ENCODE measurements at places on chromosomes 2 and 18.

GRCh38 chr2:188726626-188727247 lies 247.4 kb upstream of the COL3A1 start:
- DNase-seq: no peak

- DNase-seq: no peak
Measured at GRCh38 chr2:127891811-127892210, 6.1 kb upstream of the AMMECR1L start.

DNA sequence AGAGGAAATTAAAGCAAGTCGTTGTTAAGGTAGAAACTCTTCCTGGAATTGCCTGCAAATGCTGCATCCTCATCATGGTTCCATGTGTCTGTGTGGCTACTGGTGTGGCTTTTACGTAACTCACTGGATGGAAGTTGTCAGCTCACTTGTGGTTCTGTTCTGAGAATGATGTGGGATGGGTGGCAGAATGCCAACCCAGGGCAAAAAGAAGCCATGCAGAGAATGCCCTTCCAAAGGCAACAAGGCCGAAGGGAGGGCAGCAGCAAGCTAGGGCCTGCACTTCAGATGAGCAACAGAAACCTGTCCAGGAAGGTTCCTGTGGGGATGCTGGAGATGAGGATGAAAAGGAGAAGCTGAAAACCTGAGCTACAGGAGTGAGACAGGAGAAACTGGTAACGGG lies 10.4 kb upstream of the NAPG start:
- no peak for DNase-seq

GRCh38 chr2:42554392-42554791 lies 14.0 kb upstream of the MTA3 start:
- no peak for DNase-seq

DNA sequence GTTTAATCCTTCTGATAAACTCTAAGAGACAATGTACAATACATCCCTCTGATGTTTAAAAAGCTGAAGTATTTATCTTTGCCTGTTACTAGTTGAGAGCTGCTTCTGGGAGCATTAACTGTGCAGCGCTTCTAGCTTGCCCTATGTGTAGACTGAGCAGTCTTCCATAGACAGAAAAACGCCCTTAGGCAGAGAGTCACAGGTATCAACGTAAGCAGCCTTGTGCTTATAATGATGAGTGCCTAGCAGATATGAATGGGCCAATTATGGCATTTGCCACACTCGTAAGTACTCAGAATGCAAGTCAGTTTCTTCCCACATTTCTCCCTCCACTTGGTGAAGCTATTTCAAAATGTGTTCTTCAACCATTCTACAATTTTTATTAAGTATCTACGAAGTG lies 731.1 kb upstream of the SLC8A1 start:
- no peak for DNase-seq

DNA sequence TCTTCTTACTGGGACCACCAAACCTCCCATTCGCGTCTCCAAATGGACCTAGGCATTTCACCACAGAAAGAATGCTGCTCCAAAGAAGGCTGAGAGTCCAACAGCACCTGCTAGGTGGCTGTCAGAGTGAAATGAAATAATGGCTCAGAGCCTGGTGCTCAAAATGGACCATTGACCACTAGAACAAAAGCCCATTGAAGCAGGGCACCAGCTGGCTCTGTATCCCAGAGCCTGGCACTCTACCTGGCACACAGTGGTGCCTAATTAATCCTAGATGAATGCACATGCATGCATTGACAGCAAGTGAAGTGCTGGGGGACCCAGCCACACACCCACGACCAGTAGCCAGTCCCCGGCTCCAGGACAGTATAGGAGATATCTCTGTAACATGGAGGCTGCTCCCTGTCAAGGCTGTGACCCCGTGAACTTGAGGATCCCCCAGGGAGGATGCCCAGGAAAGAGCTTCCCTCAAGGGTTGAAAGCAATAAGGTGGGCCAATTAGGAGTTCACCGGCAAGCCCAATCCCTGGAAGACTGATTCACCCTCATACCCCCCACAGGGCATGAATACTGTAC lies 261.3 kb downstream of the TNS1 start:
- DNase-seq: no peak

DNA sequence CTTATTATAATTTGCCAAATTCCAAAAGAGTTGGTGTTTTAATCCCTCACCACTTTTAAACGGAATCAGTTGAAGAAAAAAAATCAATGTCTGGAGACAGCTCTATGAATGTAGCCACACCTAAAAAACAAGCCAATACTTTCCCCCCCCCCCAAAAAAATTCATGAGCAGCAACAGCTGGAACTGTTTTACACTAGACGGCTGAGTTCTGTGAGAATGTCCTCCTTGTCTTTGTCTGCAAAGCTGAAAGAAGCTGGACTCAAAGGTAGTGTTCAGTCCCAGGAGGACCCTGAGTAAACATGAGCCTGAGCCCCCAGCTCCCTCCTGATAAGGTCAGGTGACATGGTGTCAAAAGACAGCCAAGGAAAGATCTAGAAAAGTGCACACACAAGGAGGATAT lies 68.2 kb downstream of the ZNF521 start:
- no peak for DNase-seq

DNA sequence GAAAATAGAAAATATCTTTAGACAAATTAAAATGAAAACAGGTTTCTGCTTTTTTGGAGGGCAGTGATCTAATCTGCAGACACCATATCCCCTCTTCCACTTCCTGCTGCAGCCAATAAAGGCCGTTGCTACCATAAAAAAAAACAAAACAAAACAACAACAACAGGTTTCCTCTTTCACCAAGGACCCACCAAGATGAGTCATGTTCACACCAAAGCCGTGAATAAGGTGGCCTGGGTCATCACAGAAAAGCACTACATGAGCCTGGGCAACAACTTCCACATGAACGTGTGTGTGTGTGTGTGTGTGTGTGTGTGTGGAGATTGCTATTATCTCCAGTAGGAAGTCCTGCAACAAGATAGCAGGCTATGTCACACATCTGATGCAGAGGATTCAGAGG lies 24.8 kb upstream of the TFCP2L1 start:
- no peak for DNase-seq

GRCh38 chr2:208125251-208125650 lies 927 bp upstream of the CRYGD start:
- DNase-seq: no peak

GRCh38 chr2:42838133-42838532 lies 45.8 kb upstream of the HAAO start:
- DNase-seq: no peak

DNA sequence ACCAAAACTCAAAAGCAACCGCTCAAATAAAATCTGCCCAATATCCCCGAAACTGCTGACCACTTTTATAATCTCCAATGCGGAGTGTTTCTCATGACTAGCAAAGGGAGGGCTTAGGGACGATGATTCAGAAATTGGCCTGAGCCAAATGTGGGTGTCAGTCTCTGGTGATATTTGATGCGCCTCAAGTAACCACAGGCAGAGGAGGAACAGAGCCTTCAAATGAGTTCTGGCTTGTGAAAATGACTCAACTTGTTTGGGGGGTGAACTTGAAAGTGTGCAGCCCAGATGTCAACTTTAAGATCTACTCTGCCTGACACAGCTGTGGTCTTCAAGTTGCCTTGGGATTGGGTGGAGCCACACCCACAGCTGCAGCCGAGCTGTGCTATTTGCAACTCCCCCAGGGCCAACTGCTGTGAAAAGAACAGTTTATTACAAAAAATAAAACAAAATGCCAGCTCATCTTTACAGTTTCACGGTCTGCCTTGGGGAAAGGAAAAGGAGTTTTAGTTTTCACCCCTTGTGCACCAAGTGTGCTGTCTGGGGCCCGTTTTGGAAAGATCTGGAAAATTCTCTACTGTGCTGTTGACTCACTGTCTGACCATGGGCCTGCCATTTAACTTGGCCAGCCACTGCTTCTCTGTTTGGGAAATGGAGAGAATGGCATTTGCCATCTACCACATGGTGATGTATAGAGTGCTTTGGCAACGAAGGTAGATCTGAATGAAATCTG lies 222.1 kb downstream of the MTX2 start:
- DNase-seq: peak; percentile 82

DNA sequence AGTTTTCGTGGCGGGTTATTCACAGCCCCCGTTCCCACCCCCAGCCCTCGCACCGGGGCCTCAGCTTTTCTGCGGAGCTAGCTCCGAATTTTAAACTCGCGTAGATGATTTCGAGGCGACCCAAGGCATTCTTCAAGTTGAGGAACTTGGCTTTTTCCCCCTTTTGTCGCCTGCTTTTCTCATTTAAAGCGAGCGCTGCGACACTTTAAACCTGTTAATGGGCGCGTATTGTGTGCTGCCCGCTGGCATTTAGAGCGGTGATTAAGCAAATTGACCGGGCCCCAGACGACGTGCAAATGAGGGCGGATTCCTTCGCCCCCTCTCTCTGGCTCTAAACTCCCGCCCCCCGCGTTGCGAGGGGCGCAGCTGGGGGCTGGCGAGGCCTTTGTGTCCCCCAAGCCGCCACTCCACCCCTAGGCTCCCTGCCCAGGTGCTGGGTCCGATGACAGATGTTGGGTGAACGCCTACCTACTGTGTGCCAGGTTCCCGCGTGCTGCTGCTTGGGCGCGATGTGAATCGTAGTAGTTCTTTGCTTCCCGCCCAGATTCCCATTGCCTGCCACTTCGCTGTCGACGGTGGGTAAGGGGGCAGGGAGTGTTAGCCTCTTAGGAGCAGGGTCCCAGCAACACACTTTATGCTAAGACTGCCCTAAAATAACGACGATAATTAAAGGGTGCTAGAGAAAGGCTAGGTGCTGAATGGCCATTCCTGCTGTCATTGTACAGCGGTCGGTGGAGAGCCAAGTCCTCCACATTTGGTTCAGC lies 1.9 kb downstream of the TCF7L1 start:
- no peak for DNase-seq

DNA sequence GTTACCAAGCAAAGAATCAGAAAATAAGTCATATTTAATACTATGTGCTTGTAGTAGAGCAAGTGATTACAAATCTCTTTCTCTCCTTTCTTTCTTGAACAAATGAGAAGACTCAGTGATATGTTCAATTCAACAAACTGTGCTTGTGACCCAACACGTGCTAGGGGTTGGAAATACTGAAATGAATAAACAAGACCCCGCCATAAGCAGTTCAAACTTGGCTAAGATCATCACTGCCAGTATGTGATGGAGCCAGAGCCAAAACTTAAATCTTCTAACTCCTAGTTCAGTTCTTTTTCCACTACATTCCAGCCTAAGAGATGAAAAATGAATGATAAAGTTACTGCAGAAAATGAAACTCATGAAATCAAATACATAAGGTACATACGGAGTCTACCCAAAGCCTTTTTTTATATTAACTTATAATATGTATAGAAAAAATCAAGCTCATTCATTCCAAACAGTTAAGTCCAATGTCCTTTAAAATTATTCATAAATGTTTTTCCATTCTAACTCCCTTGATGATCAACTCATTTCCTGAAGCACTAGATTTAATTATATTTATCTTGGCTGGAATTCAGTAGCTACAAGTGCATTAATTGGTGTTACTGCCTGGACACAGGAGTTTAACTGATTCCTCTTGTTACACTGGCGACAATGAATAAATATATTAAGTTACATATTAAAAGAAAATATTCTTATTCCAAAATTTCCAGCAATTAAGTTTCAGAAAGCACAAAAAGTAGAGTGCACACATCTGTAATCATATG lies 36.0 kb downstream of the GALNT3 start:
- DNase-seq: no peak

GRCh38 chr18:61093965-61094364 lies 239.3 kb upstream of the CDH20 start:
- no peak for DNase-seq

DNA sequence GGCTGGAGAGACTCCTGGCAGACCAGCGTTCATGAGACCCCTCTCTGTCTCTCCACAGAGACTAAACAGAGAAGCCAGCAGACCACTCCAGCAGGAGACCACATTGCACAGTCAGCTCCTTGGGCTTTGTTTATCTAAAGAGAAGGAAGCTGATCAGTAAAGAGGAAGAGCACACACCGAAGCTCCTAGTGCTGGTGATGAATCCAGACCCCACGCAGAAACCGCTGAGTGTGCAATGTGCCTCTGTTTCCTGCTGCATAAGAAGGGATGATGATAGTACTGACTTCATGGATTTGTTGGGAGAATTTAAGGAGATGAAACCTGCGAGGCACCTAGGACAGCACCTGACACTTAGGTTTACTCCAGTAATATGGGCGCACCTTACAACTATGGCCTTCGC lies 544.1 kb upstream of the ID2 start:
- DNase-seq: no peak

DNA sequence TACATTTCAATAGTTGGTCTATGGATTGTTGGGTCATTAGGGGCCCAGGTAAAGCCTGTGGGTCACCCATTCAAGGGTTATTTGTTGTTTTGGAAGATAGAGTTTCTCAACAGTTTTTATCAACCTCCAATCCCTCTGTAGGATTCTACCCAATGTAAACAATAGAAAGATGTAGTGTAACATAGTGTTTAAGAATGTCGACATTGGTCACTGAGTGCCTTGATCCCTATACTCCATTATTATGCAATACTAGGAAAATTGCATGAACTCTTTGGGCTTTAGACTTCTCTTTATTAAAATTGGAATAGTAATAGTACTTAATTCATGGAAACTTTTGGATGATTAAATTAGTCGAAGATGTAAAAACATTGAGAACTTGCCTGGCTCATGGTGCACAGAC lies 292.1 kb downstream of the GPD2 start:
- DNase-seq: no peak

DNA sequence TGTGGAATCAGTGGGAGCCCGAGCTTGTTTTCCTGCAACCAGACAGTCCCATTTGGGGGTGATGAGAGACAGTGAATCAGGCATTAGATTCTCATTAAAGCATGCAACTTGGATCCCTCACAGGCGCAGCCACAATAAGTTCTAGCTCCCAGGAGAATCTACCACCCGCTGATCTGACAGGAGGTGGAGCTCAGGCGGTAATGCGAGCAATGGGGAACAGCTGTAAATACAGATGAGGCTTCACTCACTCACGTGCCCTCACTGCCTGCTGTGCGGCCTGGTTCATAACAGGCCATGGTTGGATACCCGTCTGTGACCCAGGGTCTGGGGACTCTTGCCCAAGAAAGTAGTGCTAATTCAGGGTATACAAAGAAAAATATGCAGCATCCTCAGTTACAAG lies 144.8 kb upstream of the RGPD4 start:
- DNase-seq: no peak

GRCh38 chr2:157172866-157173578 lies 84.5 kb upstream of the GALNT5 start:
- no peak for DNase-seq

DNA sequence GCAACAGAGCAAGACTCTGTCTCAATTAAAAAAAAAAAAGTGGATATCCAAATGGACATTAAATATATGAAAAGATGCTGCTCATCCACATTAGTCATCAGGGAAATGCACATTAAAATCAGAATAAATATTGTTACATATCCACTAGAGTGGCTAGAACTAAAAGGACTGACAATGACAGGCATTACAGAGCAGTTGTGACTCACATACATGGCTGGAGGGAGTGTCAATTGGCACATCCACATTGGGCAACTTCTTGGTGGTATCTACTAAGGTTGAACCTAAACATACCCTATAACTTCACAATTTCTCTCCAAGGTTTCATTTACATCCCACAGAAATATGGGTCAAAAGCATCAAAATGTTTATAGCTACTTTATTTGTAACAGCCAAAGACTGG lies 14.0 kb upstream of the DNER start:
- no peak for DNase-seq

All from coronary artery (tissue), 2 donors.